Activated CD4-positive, alpha-beta T cell treated with anti-CD3 and anti-CD28 coated beads for 1 hour (primary cell): ENCODE measurements at places on chromosomes 3 and 15.

GRCh38 chr15:31468911-31469785, 142.5 kb downstream of the KLF13 start:
- DNase-seq: no peak

DNA sequence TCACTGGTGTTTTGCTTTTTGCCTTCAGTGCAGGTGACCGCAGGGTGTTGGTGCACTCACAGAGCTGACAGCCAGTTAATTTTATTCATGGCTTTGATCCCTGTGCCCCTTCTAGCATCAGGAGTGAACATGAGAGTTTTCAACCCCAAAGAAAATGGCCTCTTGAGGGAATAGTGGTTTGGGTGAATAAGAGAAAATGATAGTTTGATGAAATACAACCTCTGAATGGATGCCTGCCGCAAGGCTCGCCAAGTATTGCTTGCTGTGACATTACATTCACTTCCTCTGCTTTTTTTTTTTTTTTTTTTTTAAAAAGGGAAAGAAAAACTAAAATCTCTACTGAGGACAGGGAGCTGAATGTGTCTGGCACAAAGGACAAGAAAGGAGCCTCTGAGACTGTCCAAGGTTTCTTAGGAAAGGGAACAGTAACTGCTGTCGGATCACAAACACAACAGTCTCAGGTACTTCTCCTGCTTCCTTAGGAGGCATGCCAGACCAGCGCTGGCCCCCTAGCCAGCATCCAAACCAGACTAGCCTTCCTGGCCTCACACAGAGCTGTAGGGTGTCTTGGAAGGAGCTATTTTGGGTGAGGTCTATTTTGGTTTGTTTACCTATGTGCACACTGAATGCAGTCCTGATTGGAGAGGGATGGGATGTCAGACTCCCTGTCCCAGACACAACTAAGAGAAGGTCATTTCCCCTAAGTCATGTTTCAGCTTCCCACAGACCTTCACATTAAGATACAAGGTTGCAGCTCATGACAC, 29.0 kb downstream of the CCDC80 start:
- DNase-seq: no peak

DNA sequence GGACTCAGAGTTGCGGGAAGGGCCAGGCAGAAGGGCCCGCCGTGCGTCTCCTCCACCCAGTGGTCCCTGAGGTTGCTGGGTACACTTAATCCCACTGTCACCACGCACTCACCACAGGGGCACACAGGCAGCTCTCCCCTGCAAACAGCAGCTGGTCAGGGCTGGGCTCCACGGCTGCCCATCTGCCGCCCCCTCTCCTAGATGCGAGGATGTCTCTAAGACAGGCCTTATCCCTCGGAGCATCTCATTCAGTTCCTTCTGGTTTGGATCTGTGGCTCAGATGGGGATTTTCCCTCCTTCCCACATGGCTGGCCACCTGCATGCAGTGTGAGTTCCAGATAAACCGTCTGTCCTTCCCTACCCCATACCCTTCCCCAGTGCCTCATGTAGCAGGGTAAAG, 26.3 kb downstream of the MRPS11 start:
- DNase-seq: no peak

DNA sequence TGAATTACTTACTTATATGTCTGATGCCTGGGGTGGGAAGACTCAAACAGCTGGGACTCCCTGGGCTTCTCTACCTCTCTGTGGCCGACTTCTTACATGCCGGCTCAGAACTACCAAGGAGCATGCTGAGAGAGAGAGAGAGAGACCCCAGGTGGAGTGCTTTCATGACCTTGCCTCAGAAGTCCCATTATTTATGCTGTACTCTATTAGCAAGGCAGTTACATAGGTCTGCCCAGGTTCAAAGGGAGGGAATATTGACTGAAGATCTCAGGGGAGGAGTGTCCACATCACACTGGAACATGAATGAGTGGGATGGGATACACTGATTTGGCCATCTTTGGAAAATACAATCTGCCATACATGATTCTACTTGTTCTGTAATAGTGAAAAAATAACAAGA, 16.2 kb downstream of the CCDC32 start:
- DNase-seq: no peak

DNA sequence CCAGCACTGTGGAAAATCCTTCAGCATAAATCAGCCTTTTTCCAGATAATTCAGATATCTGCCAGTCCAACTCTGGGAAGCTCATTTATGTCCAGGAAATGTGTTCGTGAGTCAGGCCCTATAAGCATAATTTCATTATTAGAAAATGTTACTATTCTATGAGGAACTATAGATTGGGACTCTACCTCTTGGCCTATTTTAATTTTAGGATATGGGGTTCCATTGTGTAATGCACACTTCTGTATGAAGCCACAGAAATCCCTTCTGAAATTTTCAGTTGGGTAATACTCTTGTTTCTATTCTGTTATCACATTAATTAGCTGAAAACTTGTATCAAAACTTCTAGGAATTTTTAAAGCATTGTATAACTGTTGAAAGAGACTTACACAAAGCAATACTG, 43.9 kb upstream of the IL12A start:
- DNase-seq: no peak

- DNase-seq: no peak
Measured at GRCh38 chr3:197424674-197425484, 126.5 kb upstream of the DLG1 start.
